Astrocyte (in vitro differentiated cells and primary cell): ENCODE measurements at places on chromosomes 2 and 18.

- no peak for DNase-seq
Measured at GRCh38 chr2:118773826-118774225, 73.6 kb downstream of the EN1 start.

DNA sequence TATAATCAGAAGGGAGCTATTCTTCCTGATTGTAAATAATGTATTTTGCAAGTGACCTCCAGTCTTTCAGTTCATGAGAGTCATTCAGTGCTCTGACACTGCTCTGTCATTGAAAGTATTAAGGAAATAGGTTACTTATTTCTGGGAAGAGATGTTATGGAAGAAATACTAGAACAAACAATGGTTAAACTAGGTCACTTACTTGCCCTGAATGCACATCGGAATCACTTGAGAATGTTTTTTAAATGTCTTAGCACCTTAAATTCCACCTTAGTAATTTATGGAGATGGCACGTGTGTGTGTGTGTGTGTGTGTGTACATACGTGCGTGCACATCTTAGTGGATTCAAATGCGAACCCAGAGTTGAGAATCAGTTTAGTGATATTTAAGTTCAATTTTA is 126.6 kb upstream of the KCNH7 start:
- DNase-seq: no peak

DNA sequence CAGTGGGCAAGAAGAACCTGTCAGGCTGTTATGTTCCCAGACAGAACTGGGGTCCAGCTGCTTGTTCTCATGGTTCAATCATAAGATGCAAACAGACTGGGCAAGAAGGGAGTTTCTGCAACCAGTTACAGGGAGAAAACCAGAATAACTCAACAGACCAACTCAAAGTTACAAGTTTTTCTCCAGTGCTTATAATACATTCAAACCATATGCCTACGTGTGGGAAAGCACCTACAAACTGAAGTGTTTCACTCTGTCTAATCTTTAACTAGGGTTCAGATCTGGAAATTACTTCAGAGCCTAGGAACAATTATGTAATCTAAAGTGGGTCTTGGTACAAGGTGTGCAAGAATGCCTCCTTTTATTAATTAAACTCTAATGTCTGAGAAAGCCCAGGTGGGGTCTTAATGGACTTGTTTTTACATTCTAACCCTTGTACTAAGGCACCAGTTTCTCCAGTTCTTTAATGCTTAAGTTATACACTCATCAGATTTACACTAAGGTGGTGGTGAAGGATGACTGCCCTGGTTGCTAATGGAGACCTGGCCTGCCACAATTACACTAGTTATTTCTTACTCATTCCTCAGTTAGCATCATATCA is 951.9 kb downstream of the TSN start:
- DNase-seq: no peak

DNA sequence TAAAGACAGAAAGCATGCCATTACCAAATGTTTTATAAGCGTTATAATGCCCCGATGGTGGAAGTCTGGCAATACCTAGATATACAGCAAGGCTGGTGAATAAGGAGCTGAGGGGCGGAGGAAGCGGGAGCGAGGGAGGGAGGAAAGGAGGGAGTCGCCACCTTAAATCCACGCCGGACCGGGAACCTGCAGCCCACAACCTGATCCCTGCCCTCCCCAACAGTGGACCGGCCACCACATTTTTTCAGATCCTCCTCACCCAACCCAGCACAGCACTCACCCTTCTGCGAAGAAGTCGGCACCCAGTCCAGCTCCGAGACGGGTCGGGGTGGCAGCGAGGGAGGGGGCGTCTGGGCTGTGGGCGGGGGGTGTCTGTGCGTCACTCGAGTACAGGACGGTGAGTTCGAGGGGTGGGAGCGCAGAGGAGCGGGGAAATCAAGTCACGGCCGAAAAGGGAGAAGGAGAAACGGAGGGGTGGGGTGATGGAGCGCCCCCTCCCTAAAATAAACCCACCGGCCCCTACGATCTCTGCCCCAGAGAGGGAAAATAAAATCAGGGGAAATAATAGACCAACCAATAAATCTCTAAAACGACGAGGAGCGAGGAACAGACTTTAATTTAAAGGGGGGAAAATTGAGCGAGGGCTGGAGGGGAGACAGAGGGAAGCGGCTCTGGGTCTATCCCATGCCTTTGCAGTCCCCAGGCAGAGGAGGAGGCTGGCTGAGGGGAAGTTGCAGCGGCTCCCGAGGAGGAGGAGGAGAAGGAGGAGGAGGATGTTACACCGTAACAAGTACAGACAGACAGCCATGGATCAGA is 96.5 kb upstream of the SERTAD2 start:
- DNase-seq: peak; percentile 45

GRCh38 chr18:55695091-55695490 is 107.1 kb upstream of the TCF4 start:
- peak; percentile 56 for DNase-seq

DNA sequence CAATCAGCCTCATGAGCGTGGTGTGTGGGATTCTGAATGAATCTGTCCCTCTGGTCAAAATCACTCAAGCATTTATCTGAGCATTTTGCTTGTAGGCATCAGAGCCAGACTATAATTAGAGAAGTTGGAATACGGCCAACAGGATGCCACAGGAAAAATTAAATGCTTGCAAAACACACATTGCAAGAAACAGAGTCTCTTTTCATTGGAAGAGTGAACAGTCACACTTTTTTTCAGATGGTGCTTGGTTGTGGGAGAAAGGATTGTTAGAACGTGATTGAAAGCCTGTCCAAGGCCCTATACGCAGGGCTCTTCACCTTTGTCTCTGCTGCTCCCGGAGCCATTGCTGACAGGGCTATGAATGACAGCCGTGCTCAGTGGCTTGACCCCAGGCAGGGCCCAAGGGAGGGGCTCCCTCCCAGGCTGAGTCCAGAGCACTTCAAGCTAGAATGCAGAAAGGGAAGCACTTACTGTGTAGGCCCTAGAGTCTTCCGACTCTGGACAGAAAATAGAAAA is 59.8 kb downstream of the SNTG2 start:
- DNase-seq: no peak

GRCh38 chr2:231360881-231361371 is 34.6 kb upstream of the B3GNT7 start:
- no peak for DNase-seq

GRCh38 chr2:240179941-240180666 is 39.6 kb upstream of the OTOS start:
- DNase-seq: no peak

DNA sequence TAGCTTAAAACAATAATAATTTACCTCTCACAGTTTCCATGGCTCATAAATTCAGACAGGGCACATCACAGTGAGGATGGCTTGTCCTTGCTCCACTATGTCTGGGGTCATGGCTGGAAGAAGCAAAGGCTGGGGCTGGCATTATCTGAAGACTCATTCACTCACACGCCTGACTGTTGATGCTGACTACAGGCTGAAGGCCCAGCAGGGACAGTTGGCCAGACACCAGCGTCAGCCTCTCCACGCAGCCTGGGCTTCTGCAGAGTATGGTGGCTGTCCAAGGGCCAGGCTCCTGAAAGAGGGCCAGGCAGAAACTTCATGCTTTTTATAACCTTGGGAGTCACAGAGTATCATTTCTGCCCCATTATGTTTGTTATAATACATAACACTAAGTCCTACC is 33.4 kb downstream of the YPEL5 start:
- no peak for DNase-seq

DNA sequence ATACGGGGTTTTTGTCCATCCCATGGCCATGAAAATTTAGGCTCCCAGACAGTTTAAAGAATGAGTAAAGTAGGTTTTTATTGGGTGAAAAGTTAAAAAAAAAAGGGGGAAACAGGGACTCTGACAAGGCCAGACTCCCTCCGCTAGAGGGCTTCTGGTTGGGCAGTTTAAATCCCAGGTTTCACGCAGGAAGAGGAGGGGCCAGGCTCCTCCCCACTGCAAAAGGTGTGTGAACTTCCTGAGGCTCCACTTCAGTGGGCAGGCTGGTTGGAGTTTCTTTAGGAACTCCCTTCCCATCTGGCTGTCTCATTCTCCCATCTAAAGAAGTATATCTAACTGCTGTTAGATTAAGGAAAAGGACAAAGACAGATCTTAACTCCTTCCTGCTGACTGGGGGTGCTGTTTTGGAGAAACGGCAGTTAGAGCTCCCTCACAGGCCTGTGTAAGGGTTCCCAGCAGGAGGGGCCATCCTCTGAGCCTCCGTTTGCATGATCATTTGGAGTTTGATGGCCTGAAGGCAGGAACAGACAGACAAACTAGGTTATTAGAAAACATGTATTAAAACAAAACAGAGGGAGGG is 1160.7 kb downstream of the CNTNAP5 start:
- DNase-seq: no peak

- DNase-seq: peak; percentile 11
Measured at GRCh38 chr18:75810516-75810915, 383.0 kb upstream of the SMIM21 start.

GRCh38 chr18:2906704-2907549 is 60.1 kb downstream of the EMILIN2 start:
- no peak for DNase-seq

- peak; percentile 53 for DNase-seq
Measured at GRCh38 chr18:63979409-63979920, 9.6 kb downstream of the SERPINB8 start.

DNA sequence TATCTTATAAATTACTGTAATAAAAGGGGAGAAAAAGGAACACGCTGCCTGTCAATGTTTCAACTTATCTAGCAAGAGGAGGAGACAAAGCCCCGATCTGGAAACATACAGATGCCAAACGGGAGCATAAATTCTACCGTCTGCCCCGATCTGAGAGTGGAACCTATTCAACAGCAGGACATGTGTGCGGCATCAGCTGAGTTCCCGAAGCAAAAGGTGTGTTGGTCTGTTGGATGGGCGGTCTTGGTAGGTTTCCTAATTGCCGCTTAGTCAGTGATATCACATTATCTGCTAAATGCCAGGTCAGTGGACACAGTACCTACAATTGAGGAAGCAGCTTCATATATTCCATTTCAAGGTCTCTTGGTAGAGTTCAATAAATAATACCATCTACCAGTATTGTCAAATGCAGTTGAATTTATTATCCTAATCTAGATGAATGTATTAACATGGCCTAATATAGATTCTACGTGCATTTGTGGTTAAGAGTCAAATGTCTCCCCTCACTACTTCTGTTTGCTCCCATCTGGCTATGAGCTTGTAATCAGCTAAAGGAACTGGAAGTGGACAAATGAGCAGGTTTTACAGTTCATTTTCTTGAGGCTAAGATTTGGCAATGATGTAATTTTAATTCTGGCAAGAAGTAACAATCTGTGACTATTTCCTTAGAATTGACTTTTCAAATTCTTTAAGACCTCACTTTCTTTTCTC is 219.0 kb downstream of the ZNF521 start:
- no peak for DNase-seq

DNA sequence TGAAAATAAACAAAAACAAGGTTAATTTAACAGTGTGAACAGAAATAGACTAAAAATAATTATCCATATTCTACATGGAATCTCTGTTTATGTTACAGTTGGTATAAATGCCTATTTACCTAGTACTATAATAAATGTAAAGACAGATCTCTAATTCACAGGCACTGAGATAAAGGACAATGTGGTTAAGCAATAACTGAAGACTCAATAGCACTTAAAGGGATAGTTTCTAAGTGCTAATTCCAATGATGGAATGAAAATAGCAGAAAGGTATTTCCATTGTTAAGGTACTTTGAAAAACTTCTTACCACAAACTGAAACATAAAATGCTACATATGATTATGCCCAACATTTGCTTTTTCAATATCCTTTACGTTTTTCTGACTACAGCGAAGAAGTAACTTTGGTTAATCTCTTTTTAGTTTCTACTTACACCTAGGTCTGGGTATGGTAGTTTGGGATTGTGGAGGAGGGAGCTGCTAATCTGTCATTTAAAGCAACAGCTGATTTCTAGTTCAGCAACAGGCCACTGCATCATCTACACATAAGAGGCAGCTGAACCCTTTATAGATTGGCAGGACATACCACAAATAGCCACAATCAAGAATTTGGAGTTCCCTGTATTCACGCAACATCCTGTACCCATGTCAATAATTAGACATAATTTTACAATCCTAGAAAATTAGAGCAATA is 27.2 kb downstream of the MAP4K3 start:
- DNase-seq: no peak

DNA sequence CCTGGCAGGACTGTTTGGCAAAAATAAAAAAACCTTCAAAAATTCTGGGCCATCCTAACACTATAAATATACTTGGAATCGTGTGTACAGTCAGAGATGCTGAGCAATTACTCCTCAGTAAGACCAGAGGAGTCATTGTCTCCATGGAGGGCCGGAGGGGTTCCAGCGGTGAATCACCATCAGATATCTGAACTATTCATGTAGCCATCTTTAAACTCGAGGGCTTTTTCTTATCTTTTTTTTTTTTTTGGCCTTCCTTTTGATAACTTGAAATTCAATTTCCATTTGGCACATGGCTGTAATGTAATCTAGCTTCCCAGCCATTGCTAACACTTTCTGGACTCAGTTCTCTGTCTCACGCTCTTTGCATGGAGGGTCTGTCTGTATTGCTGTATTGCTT is 7.4 kb upstream of the FHL2 start:
- peak; percentile 93 for DNase-seq

- DNase-seq: no peak
Measured at GRCh38 chr2:175575346-175576258, 394.1 kb upstream of the ATP5MC3 start.

DNA sequence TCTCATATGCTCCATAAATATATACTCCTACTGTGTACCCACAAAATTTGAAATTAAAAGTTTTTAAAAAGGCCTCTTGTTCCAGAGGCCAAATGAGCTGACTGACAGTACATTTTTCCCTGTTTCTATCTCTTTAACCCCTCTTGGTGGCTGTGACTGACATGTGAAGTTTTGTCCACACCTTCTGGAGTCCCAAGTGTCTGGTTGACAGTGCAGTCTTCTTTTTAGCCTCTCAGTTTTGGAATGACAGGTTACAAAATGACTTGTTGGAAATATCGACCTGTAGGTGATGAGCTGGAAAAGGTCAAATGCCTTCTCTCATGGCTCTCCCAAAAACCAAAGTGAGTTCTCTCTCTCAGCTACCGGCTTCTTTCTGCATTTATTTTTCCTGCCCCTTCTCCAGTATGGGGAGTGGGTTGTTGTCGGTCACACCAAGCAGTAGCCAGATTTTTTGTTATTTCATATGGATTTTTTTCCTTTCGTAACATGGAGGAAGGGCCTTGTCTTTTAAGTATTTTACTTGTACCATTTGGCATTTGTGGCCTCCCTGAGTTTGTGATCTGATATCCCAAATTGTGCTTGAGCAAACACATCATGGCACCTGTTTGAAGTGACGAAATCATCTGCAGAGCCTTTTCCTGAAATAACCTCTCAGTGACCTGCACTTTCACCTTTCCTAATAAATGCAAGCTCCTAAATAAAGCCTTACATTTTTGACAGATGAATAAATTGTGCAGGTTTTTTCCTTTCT is 143.9 kb downstream of the ESCO1 start:
- no peak for DNase-seq

DNA sequence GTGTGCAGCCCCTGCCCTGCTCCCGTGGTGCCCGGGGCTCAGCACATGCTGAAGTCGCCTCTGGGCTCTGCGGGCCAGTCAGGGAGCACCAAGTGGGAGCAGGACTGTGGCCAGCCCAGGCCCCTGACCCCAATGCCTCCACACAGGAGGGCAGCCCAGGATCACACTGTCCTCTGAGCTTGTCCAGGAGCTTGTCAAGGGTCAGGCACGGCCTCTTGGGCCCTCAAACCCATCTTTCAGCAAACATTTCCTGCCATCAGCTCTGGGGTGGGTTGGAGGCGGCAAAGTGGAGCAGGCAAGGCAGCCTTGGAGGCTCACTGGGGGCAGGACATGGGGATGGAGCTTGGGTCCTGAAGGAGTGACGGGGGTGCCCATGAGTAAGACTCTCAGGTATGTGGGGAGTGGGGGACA is 10.3 kb downstream of the SNED1 start:
- DNase-seq: no peak

GRCh38 chr2:216418981-216419380 is 6.7 kb downstream of the SMARCAL1 start:
- DNase-seq: no peak

GRCh38 chr18:43271593-43272432 is 5.5 kb downstream of the SYT4 start:
- DNase-seq: peak; percentile 10
